ENCODE measurements at places on chromosomes 3 and 15.

GRCh38 chr3:112982710-112983109 lies 7.8 kb upstream of the CD200R1 start:
- DNase-seq: no peak

DNA sequence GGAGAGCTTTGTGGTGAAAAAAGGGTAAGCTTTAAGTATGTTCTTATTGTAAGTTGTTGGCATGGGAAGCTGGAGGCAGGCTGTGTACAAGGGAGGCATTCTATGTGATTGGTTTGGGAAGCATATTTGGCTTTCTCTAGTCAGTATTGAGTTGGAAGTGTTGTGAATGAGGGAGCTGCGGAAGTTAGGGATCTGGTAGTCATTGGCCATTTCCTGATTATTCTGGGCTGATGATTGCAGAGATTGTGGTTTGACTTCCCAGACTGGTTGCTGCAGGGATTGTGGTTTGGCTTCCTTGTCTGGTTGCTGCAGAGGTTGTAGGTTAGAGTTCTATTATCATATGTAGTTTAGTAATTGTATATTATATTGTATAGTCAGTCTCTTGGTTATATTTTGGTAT lies 21.0 kb downstream of the STXBP5L start:
- DNase-seq: no peak

DNA sequence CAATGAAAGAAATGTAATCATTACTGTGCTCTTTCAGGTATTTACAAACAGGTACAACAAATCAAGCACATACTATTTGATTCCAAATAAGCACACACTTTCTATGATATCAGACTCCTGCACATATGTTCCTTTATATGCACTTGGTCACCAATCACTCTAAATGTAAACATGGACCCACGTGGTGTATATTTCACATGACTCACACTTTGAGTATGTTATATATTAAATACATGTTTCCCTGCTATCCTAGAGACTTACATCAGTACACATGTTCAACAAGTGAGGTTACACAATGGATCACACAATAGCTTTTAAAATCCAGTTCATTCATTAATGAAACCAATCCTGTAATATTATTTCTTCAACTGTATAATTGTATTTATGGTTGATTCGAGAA lies 683.5 kb downstream of the NR2F2 start:
- DNase-seq: no peak

DNA sequence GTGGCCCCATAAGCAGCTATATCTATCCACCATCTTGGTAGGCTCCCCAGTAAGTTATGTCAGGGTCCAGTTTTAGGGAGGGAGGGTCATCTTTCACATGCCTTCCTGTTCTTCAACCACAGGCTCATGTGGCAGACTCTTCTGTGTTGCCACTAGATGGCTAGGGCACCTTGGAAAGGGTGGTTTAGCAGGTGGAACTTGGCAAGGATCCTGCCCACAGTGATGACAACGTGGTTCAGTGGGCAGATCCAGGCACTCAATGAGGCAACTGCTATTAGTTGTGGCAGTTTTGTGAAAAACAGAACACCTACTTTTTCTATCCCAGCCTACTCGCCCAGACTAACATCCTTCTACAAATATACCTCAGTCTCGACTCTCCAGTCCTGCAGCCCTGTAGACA lies 7.2 kb upstream of the RBP1 start:
- DNase-seq: no peak

DNA sequence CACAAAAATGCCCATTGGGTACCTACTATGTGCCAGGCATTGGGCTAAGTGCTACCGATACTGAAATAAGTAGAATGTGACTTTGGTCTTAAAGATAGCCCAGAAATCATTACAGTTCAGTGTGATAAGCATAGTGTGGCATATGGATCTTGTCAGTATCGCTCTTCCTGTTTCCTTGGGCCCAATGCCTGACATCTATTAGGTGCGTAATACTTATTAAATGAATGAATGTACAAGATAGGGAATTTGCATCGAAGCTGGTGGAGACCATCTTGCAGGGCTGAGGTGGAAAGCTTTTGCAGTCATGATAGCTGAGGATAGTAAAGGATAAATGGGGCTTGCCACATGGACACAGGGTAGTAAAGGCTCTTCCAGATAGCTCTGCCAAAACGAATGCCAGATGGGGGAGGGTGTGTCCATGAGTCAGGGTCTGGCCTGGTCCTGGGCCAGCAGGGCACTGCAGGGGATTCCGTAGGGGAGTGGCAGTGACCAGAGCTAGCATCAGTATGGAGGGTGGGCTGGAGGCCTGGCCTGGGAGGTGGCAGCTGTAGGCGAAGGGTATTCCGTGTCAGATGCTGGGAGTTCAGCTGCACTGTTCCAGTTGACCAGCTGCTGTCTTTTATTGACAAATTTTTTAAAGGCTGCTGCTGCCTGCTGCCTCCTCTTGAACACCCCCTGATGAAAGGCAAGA lies 23.5 kb downstream of the TSEN2 start:
- no peak for DNase-seq

- DNase-seq: no peak
Observed at GRCh38 chr3:58555203-58555602, 18.2 kb upstream of the ACOX2 start.
